ENCODE measurements at places on chromosomes 12 and 14.

- DNase-seq: no peak
Measured at GRCh38 chr12:10215436-10215835, 2.8 kb downstream of the GABARAPL1 start.

- DNase-seq: no peak
Measured at GRCh38 chr12:93360688-93361087, 17.0 kb upstream of the NUDT4 start.

GRCh38 chr12:4168036-4168435, 105.5 kb upstream of the CCND2 start:
- no peak for DNase-seq

GRCh38 chr12:119528241-119528640, 65.3 kb upstream of the TMEM233 start:
- DNase-seq: no peak

GRCh38 chr12:89436062-89436461, 83.8 kb upstream of the DUSP6 start:
- no peak for DNase-seq

DNA sequence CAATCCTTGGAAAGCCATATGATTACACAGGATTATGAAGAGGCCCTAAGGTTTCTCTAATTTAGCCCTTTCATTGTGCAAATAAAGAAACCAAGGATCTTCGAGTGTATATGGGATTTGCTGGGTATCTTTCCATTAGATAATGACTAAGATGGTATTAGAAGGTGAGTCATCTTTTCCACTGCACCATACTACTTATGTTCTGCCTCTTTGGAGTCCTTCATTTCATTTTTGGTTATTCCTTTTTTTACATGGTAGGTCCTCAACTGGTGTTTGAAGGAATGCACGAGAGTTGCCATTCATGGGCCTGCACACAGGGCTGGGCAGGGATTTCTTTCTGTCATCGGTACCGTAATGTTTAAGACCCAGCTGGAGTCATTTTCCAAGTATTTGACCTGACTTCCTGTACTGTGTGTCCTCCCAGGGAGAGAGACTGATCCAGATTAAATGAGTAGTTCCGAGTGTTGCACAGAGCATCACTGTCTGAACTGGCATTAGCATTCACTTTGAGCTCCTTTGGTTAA, 85.7 kb downstream of the BORCS5 start:
- DNase-seq: no peak

- no peak for DNase-seq
Measured at GRCh38 chr12:117370588-117370987, 9.2 kb upstream of the NOS1 start.

DNA sequence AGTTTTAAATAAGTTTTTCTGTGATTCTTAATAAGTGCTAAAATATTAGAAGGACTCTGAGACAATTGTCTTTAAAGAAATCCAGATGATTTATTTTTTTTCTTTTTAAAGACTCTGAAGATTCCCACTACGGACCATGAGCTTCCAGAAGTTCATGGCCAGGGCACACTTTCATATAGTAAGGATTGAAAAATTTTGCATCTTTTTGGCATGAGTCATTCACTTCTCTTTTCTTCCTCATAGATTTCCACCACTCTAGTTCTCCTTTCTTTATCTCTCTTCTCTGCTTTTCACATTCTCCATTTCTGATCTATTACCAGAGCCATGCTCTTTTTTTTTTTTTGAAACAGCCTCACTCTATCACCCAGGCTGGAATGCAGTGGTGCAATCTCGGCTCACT, 385.8 kb downstream of the FLRT2 start:
- DNase-seq: no peak

DNA sequence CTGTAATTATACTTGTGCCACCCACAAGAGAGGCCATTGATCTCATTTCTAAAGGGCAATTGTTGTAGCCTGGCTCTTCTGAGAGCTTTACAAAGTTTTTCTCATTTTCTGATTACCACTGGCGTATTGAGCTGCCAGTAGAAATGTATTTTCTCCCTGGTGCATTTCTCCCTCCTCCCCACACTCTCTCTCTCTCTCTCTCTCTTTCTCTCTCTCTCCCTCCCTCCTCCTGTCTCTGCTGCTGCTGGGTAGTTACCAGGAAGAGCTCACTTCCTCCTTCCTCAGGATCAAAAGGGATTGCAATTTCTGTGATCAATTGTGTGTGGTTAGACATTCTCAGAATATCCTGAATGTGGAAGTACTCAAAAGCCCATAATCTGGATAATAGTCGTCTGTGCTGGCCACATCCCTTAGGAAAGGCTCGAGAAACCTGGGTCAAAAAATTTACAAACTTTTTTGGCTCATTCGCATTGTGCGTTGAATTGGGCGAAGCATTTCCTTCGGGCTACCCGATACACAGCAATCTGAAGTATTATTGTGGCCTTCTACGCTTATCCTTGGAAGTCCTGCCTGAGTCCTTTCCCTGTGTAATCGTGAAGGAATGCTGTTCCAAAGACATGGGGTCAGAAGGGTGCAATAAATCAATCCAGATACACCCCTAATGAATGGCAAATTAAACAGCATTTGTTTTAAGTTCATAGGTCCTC, 254.8 kb downstream of the MSRB3 start:
- DNase-seq: no peak

- DNase-seq: no peak
Measured at GRCh38 chr14:23697680-23698079, 61.5 kb downstream of the DHRS2 start.

- no peak for DNase-seq
Measured at GRCh38 chr14:76272349-76272748, 103.6 kb upstream of the ESRRB start.

Measured in activated effector memory CD4-positive, alpha-beta T cell treated with Interleukin-2 at 50 U/mL for 16 hours (primary cell).